Activated CD4-positive, alpha-beta T cell treated with anti-CD3 and anti-CD28 coated beads, Interleukin-2, amount 10 ng/mL, durations not matched to agents 24 days and 14 days (primary cell): ENCODE measurements at places on chromosomes 6 and 20.

- no peak for DNase-seq
These were observed 64.6 kb upstream of the TXNDC5 start for GRCh38 chr6:7974938-7975763.

DNA sequence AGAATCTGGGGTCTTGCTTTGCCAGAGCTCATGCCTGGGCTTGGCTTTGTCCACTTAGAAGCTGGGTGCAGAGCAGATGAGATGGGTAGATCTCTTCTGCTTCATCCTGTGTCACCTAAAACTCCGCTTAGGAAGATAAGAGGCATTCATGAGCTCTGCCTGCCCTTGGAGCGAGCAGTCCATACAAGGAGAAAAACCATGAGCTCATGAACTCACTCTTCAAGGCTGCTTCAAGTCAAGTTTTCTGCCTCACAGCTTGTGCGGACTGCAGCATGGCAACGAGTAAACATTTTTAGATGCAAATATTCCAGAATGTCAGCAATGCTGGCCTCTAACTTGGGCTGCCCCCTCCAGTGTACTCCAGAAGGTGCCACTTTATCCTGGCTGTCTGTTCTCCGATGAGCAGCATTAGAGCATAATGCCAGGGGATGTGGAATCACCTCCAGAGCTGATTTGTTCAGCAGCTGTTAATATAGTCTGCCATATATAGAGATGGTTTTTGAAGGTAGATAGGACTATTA is 10.7 kb upstream of the UQCC2 start:
- DNase-seq, result no peak

DNA sequence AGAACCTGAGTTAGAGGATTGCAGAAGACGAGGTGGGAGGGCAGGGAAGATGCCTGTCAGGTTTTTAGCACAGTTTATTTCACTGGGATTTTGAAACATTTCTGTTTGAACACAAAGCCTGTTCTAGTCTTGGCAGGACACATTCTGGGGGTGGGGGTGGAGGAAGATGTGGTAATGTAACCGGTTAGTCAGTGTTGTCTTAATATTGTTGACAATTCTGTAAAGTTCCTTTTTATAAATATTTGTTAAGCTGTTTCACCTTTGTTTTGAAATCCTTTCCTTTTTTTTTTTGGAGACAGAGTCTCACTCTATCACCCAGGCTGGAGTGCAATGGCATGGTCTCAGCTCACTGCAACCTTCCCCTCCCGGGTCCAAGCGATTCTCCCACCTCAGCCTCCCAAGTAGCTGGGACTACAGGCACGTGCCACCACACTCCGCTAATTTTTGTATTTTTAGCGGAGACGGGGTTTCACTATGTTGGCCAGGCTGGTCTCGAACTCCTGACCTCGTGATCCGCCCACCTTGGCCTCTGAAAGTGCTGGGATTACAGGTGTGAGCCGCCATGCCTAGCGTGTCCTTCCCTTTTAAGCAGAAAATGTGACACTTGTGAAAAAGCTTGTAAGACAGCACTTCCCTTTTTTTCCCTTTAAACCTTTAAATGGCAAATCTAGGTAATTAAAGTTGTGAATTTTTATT is 20.2 kb downstream of the SLC9A8 start:
- DNase-seq, result no peak

DNA sequence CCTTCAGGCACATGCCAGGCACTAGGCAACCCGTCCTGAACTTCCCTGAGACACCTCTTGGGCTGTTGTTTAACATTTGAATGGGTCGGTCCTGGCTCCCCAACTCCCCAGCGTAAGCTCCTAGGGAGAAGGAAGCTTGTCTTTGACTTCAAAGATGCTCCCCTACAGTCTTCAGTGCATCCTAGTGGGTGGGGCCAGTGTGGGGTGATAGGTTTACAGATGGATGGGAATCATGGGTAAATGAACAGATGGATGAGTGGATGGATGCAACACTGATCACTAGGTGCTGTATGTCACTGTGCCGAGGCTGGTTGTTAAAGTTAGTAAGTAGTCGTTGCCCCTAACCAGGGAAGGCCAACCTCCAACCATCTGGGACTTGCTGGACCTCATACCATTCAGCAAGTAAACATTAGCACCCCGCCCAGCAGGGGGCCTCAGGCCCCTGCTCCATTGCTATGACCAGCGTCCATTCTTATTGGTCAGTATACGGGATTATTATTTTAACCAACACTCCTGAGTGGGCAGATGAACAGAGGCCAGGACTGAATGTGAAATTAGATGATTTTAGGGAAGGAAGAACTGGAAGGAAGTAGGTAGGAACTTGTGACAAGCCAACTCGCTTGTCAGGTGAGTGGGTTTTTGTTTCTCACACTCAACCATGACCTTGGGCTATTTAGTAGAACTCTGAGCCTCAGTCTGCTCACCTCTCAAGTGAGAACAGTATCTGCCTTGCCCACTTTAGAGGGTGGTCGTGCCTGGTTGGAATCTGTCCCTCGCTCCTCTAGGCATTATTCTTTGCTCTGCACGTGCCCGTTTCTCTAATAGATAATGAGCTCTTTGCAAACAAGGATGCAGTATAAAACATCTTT is 82.9 kb upstream of the FOXP4 start:
- no peak for DNase-seq

DNA sequence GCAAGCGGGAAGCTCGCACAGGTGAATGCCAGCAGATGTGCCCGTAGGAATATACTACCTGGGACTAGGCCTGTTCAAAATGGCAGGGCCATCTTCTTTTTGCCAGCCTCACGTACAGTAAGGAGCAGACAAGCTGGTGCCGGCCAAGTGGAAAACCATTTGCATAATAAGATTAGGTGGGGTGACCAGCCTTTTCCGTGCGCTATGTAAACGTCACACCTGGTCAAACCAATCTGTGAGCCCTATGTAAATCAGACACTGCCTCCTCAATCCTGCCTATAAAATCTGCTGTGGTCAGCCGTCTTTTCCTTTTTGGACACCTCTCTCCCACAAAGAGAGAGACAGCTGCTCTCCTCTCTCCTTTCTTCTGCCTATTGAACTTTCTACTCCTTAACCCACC is 60.8 kb upstream of the TMEM30A start:
- DNase-seq, result no peak

- DNase-seq, result no peak
These were observed 43.5 kb downstream of the NOL4L start for GRCh38 chr20:32541323-32542258.

DNA sequence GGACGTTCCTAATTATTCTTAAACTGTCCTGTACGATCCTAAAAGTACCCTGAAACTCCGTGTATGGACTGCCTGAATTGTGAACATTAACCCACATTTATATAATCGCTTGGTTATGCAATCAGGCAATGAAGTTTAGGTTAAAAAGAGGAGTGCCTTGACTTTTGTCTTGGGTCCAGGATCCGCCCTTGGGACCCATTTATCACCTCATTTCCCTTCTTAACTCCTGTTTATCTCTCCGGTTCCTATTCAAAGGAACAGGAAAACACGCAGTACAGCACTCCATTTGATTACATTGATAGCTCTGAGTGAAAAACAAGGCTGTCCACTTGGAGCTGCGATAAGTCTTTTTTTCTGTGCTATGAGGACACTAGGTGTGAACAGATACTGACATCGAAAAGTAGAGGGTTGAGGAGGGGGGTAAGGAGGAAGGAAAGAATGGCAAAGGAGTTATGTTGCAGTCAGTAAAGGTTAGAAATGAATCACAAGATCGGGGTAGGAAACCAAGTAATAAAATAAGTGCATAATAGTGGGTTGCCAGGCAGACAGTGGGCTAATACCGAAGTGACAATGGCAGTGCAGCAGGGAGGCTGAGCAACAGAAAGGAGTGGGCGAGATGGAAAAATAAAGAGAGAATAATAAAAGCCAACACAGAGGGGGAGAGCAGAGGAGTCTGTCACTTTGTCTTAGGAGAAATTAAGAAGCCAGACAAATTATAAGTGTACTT is 15.9 kb upstream of the PCK1 start:
- no peak for DNase-seq

DNA sequence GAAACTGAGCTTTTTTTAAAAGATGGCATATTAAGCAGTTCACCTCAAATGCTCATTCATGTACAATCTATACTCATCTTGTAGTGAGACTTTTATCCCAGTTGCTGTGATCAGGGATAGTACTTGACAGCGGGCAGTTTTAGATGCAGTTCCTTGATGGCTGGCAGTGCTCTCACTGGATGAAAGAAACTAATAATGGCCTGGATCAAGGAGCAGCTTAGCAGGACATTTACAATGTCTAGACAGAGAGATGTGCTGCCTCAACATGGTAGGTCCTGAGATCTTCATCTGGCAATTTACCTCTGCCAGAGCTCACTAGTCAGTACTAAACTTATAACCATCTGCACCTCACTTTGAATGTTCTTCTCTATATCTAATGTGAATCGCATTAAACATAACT is 46.8 kb upstream of the LYRM2 start:
- DNase-seq, result no peak

- no peak for DNase-seq
These were observed 29.3 kb upstream of the B4GALT5 start for GRCh38 chr20:49742948-49743347.
